ENCODE measurements at places on chromosomes 7 and 10. TPM values are rescaled to one million over a fixed set of nuclear protein-coding genes. Genes with fewer than 3 reads are reported as not detected.

SEMA3D gene
- 7.3 TPM for polyA plus RNA-seq

MGMT gene
- polyA plus RNA-seq, result 32.8 TPM

MBL2 gene
- 0.08 TPM for polyA plus RNA-seq

MMRN2 gene
- 21.2 TPM for polyA plus RNA-seq

HACD1 gene
- polyA plus RNA-seq, result 14.0 TPM

HMX2 gene
- polyA plus RNA-seq, result not detected

ZNF804B gene
- polyA plus RNA-seq, result not detected

ARMH3 gene
- polyA plus RNA-seq, result 20.2 TPM

LRRTM3 gene
- 14.0 TPM for polyA plus RNA-seq

SPAG6 gene
- 258 TPM for polyA plus RNA-seq

KCP gene
- 1.4 TPM for polyA plus RNA-seq

PRPS1L1 gene
- 84.5 TPM for polyA plus RNA-seq

APBB1IP gene
- polyA plus RNA-seq, result 3.0 TPM

FOXP2 gene
- polyA plus RNA-seq, result 3.8 TPM

RAMP3 gene
- 9.1 TPM for polyA plus RNA-seq

HTRA1 gene
- polyA plus RNA-seq, result 105 TPM

BMPER gene
- 1.7 TPM for polyA plus RNA-seq

RNLS gene
- polyA plus RNA-seq, result 13.0 TPM

RBM20 gene
- 1.7 TPM for polyA plus RNA-seq

CTAGE4 gene
- not detected for polyA plus RNA-seq

UTF1 gene
- polyA plus RNA-seq, result 5.3 TPM

CARD11 gene
- 3.2 TPM for polyA plus RNA-seq

SMKR1 gene
- 231 TPM for polyA plus RNA-seq

HMX3 gene
- polyA plus RNA-seq, result not detected

FAM25A gene
- polyA plus RNA-seq, result not detected

PARD3 gene
- polyA plus RNA-seq, result 31.8 TPM

CDH23 gene
- polyA plus RNA-seq, result 29.8 TPM

Data from testis (tissue), 5 donors.